Lower leg skin (tissue), 4 donors: ENCODE measurements at places on chromosomes 6 and 20. TPM values are rescaled to one million over a fixed set of nuclear protein-coding genes. Genes with fewer than 3 reads are reported as not detected.
A peak's percentile ranks its signal among the peaks of the same experiment; 100 is the strongest.

TNNC2 gene
- 1.4 TPM for total RNA-seq

DNA sequence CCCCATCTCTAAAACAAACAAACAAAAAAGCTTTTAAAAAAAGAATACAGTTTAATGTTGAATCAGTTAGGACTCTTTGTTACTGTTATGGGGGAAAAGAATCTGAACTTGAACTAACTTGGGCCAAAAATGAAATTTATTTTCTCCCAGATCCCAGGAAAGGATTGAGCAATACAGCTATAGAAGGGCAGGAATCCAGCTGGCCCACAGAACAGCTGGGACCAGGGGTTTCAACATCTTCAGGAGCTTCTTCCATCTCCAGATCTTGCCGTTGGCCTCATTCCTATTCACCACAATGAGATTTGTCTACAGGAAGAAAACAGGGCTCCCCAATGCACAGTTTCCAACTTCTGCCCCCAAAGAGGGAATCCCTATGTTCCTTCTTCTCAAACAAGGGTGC is 43.2 kb upstream of the AKAP12 start:
- peak; percentile 73 for DNase-seq

DNA sequence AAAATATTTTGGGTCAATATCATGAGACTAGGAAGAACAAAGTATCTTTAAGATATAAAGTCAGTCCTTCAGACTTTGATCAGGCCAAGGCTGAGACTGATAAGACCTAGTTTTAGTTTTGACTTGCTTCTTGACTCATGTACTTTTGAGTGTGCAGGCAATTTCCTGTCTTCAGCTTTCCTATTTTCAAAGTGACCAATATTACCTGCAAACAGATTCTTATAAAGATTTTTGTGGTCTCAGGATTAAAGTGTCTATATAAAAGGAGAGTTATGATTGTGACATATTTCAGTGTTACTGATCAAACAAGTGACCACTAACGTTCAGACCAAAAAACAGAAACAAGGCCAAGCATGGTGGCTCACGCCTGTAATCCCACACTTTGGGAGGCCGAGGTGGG is 36.0 kb upstream of the AKIRIN2 start:
- no peak for DNase-seq

DNA sequence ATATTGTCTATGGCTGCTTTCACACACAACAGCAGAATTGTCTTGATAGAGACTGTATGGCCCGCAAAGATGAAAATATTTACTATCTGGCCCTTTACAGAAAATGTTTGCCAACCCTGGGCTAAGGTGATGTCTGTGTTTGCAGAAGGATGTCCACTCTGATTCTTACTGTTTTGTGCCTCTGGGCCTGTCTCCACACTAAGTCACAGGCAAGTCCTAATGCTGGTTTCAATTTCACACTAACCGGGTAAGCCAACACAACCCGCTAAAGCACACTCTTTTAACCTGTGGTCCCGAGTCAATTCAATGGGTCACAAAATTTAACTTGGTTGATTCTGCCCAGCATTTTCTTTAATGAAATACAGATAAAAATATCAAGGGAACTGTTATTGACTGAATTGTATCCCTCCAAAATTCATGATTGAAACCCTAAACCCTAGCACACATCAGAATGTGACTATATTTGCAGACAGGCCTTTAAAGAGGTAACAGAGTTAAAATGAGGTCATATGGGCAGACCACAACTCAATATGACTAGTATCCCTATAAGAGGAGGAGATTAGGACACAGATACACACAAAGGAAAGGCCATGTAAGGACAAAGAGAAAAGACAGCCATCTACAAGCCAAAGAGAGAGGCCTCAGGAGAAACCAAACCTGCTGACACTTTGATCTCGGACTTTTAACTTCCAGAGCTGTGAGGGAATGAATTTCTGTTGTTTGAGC is 78.4 kb downstream of the FYN start:
- DNase-seq = no peak

- DNase-seq = no peak
Measured at GRCh38 chr6:12546410-12547002, 170.1 kb upstream of the PHACTR1 start.

DNA sequence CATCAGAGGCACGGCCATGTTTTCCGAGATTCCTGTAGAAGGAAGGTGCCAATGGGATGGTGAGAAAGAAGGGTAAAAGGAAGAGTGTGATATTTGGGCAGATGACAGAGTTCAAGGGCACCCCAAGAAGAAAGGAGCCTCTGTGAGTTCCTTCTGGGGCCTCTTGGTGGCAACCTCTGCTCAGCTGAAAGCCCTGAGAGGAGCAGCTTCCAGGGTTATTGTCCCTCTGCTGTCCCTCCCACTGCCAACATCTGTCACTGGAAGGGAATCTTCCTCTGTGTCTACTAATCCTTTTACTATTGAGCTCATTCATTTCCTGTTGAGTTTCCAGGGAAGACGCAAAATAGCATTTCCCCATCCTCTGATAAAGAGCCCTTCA is 40.0 kb upstream of the KCNK16 start:
- DNase-seq = no peak

HLA-A gene
- 1,047 TPM for total RNA-seq

- no peak for DNase-seq
Measured at GRCh38 chr6:53679446-53679933, 13.9 kb upstream of the KLHL31 start.

CASS4 gene
- 0.61 TPM for total RNA-seq

CD93 gene
- total RNA-seq = 12.7 TPM

DNA sequence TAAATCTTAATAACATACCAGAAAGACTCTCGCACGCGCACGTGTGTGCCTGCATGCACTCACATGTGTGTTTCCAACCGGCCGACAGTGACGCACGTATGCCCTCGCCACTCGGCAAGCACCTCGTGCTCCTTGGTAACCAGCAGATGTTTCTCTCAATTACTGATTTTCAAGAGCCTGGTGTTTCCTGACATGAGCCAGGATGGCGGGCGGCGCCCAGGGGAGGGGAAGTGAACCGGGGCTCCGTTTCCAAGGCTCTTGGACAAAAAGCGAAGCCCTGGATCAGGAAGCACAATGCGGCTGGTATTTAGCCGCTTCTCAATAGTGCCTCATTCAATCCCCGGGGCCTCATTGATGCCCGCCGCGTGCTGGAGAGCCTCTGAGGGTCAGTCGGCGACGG is 37.7 kb downstream of the PMEPA1 start:
- peak; percentile 54 for DNase-seq

DNA sequence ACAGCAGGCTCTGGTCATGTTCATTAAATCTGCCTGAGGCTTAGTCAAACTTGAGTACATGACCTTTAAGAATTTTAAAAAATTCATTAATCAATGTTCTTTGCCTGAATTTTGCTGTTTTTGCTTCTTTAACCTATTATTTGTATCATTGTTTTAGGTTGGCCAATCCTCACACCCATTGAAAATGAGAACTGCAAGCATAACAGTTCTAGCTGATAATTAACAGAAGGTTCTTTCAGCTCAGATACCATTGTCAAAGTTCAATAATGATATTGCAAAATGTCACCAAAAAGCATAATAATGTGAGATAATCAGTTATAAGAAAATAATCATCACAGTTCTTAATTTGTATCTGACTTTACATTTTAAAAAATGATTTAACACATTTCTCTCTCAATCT is 583.1 kb downstream of the TFAP2A start:
- DNase-seq = no peak

DNA sequence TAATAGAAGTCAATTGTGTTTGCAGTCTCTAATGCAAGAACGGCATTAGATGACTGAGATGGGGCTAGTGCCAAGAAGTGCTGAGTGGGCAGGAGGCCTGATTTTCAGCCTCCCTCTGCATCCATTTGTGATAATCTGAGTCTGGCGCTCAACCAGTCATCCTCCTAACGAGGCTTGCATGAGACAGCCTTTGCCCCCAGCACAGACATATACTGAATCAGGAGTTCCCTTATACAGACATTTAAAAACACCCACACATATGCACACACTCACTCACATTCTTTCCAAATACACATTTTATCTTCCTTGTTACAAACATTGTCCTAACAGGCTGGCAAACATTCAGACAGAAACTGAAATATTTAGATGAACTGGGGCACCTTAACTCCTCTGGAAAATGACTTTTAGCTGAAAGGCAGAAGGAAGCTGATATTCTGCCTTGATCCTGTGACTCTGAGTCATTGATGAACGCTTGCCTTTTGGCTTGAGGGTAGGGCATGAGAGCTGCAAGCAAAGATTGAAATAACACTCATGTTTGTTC is 562.3 kb downstream of the DHX35 start:
- DNase-seq = peak; percentile 80

DNA sequence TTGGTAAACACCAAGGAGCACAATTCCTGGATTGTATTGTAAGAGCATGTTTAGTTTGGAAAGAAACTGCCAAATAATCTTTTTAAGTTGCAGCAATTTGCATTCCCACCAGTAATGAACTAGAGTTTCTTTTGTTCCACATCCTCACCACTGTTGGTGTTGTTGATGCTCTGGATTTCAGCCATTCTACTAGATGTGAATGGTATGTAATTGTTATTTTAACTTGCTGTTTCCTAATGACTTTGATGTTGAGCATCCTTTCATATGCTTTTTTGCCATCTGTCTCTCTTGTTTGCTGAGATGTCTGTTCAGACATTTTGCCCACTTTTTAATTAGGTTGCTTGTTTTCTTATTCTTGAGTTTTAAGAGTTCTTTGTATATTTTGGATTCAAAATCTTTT is 1654.1 kb downstream of the GRIK2 start:
- no peak for DNase-seq

GRCh38 chr6:87837444-87837843 is 135.4 kb upstream of the AKIRIN2 start:
- no peak for DNase-seq

- DNase-seq = no peak
Measured at GRCh38 chr6:37013516-37014491, 8.3 kb downstream of the FGD2 start.

OR2H1 gene
- total RNA-seq = not detected

DNA sequence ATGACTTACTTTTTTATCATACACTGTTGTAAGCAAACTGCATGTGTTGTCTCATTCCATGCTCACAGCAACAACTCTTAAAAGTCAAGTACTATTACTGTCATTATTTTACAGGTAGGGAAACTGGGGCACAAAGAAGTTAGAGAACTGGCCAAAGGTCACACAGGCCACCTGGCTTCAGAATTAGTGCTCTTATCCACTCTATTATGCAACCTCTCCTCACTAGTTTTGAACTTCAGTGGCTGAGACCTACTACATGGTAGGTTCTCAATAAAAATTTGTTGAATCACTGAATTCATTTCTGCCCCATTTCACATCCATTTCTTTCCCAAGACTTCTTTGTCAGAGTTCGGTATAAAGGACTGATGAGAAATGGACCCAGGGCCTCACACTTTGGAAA is 2.3 kb upstream of the BTN3A3 start:
- DNase-seq = no peak

SLC22A2 gene
- not detected for total RNA-seq

EIF2S2 gene
- 28.7 TPM for total RNA-seq

GRCh38 chr20:50055524-50056083 is 57.3 kb downstream of the UBE2V1 start:
- DNase-seq = no peak

- DNase-seq = no peak
Measured at GRCh38 chr6:117906958-117907600, at the start of gene SLC35F1. Gene SLC35F1 (plus strand): TSS chr6:117907264.

DNA sequence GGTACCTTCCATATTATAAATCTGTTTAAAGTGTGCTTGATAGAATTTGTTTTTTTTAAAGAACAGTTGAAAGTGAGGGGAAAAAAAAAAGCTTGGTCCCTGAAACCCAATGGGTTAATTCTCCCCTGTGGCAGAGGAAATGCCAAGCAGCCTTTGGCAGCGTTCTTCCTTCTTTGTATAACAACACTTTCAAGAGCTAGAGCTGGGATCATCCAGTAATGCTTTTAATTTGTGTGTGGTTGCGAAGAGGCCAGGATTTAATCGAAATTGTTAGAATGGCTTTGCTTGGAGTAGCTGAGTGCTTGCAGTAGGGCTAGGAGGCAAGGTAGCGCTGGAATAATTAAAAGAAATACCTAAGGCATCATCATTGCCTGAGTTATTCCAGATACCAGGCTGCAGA is 692.0 kb downstream of the DHX35 start:
- no peak for DNase-seq

DNA sequence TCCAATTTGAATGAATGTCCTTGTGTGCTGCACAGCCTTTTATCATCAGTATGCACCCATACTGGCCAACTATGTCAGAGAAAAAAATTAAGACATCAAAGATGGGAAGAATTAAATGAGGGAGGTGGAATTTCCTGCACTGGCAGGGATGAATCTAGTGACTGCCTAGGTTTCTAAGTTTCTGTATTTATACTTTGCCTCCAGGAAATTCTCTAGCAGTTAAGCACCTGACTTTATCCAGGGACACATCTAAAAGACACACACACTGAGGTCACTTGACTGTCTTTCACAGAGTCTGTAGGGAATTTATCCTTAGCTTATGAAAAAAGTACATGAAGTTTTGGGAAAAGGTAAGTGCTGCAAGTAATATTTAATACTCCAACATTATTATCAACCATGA is 636.5 kb upstream of the PTCHD4 start:
- no peak for DNase-seq

DNA sequence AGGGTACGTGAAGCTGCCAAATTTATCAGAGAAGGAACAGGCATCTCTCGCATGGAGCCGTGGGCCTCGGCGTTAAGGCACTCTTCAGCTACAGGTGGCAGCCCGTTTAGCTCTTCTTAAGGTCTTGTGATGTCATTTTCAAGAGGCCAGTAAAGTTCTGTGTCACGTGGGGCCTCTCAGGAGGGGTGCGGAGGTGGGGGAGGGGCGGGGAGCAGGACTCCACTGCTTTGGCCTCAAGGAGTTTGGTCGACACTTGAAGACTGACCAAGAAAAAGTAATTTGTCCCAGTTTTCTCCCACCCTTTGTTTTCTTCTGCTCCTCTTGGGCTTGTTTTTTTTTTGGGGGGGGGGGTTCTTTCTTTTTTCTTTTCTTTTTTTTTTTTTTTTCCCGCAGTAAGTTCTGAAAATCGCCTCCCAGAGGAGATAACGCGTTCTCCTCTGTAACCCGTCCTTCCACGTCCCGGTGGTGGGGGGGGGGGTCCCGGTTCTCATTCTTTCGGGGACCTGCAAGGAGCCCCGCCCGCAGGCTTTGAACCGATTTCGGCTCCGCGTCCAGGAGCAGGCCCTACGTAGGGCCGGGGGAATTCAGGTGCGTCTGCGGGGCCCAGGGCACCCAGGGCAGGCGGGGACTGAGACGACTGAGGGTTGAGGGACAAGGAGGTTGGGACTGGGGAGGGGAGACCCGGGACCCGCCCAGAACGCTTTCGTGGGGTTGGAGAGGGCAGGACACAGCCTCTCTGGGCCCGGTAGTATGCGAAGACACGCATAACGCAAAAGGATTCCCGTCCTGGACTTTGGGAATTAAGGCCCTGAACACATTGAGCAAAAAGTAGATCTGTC is 26.0 kb downstream of the GPX6 start:
- peak; percentile 90 for DNase-seq

PKIG gene
- 30.2 TPM for total RNA-seq

GRCh38 chr6:62614442-62614841 is 328.4 kb upstream of the KHDRBS2 start:
- no peak for DNase-seq
